ENCODE measurements at places on chromosomes 7 and 10. TPM values are rescaled to one million over a fixed set of nuclear protein-coding genes. Genes with fewer than 3 reads are reported as not detected.

The FLNC gene
- total RNA-seq: 905 TPM

The NUTM2E gene
- not detected for total RNA-seq

The OPN1SW gene
- not detected for total RNA-seq

The INA gene
- not detected for total RNA-seq

The FZD8 gene
- 9.0 TPM for total RNA-seq

The STK31 gene
- 0.46 TPM for total RNA-seq

The CPN1 gene
- not detected for total RNA-seq

The ZNF212 gene
- total RNA-seq: 4.8 TPM

The OPALIN gene
- total RNA-seq: not detected

The SUN3 gene
- not detected for total RNA-seq

The PRTFDC1 gene
- total RNA-seq: 7.1 TPM

The MYL10 gene
- not detected for total RNA-seq

The ACTL6B gene
- total RNA-seq: not detected

The OGDHL gene
- 1.9 TPM for total RNA-seq

All from Right ventricle myocardium inferior (tissue), 1 donor.